Activated CD4-positive, alpha-beta T cell treated with anti-CD3 and anti-CD28 coated beads, Interleukin-2, amount 10 ng/mL, durations not matched to agents 7 days and 5 days (primary cell): ENCODE measurements at places on chromosomes 3 and 15. TPM values are rescaled to one million over a fixed set of nuclear protein-coding genes. Genes with fewer than 3 reads are reported as not detected.

- no peak for DNase-seq
Measured at GRCh38 chr15:71789616-71790015, 20.7 kb upstream of the NR2E3 start.

GRCh38 chr3:180530276-180530675 lies 71.7 kb upstream of the TTC14 start:
- no peak for DNase-seq

DNA sequence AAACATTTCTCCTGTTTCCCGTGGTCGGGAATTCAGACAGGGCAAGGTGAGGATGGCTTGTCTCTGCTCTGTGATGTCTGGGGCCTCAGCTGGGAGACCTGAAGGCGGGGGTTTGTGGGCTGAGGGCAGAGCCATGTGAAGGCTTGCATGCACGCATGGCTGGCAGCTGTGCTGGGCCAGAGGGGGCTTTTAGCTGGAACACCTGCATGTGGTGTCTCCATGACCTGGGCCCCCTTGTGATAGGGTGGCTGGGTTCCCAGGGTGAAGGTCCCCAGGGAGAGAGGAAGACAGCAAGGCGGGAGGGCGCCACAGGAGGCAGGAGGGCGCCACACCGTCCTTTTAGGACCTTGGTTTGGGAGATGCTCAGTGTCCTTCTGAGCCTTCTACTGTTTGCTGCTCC lies 101.6 kb upstream of the PRR23E start:
- no peak for DNase-seq

GRCh38 chr3:114796796-114797195 lies 350.3 kb downstream of the ZBTB20 start:
- DNase-seq: no peak

- DNase-seq: no peak
Measured at GRCh38 chr15:71746719-71747118, 63.6 kb upstream of the NR2E3 start.

The MYO5C gene
- 2.8 TPM for total RNA-seq

The GCNT3 gene
- not detected for total RNA-seq

The WDR93 gene
- total RNA-seq: not detected
